ENCODE measurements at places on chromosomes 4 and X.
A peak's percentile ranks its signal among the peaks of the same experiment; 100 is the strongest.

- no peak for DNase-seq
Measured at GRCh38 chrX:16312761-16313623, 145.7 kb downstream of the MAGEB17 start.

DNA sequence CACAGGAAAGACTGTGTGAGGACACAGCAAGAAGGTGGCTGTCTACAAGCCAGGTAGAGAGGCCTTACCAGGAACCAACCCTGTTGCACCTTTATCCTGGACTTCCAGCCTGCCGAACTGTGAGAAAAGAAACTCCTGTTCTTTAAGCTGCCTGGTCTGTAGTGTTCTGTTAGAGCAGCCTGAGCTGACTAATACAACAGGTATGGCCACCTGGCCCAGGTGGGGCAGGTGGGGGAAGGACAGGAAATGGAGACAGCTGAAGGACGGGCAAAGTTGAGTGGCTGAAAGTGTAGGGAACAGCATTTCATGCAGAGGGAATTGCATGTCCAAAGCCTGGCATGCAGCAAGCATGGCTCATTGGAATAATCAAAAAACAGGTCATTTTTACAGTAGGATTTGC lies 35.1 kb downstream of the CYTL1 start:
- DNase-seq = no peak

- no peak for DNase-seq
Measured at GRCh38 chr4:141705048-141705746, 68.8 kb downstream of the IL15 start.

GRCh38 chr4:133483600-133484246 lies 334.6 kb downstream of the PCDH10 start:
- no peak for DNase-seq

- no peak for DNase-seq
Measured at GRCh38 chrX:149433051-149433450, 72.1 kb downstream of the IDS start.

DNA sequence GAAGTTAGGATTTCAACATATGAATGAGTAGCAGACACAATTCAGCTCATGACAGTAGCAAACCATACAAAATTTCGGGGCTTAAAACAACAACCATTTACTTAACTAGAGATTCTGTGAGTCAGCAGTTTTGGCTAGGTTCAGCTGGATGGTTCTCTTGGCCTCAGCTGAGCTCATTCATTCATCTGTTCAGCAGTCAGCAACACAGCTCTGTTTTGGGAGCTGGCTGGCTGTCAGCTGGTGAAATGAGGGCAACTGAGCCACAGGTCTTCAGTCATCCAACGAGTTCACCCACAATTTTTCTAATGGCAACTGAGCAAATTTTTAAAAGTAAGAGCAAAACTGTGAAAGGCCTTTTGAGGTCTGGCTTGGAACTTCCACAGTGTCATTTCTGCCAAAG lies 2005.1 kb upstream of the AGA start:
- DNase-seq = no peak

GRCh38 chrX:119887721-119888425 lies 7.8 kb upstream of the AKAP14 start:
- peak; percentile 50 for DNase-seq

DNA sequence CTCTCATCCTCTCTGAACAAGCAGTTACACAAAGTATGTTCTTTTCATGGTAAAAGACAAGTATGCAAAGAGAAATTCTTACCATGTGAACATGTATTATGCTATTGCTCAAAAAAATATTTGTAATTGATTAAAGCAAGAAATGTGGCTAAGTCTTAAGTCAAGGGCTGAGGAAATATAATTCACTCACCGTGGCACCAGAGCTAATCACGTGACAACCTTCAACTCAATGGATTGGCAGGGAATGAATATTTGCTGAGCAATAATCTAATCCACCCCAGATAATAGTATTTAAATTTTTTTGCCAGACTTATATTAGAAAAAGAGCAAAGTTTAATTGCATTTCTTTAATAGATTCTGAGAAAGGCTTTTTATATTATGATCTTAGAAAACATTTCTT lies 310.2 kb downstream of the HS3ST1 start:
- DNase-seq = no peak

GRCh38 chrX:148372925-148373324 lies 127.5 kb upstream of the AFF2 start:
- no peak for DNase-seq

DNA sequence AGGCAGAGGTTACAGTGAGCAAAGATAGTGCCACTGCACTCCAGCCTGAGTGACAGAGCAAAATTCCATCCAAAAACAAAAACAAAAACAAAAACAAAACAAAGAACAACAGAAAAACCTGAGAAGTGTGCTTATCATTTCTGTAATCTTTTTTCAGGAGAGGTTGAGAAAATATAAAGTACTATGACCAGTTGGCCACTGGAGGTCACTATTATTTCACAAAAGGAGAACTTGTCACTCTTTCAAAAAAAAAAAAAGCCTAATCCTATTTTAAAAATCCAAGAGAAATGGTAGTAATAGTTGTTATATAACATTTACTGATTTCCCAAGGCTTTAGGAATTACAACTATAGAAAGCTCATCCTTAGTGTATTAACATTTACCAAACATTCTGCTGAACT lies 24.9 kb upstream of the RNF150 start:
- DNase-seq = no peak

DNA sequence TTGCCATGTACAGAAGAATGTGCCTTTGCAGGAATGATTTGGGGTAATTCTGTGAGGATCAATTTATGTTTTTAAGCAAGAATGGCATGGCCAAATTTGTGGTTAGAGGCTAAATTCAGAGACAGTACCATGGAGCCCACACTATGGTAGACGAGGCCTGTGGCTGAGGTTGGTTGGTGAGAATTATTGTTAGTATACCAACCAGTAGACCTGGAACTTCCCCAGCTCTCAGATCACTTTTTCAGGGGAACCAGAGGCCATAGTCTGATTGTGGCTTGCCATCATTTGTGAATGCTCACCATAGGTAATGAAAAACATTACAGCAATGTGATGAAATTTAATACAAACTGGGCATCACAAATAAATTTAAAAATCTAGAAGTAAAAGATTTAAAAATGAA lies 56.3 kb downstream of the SHISA3 start:
- DNase-seq = no peak

DNA sequence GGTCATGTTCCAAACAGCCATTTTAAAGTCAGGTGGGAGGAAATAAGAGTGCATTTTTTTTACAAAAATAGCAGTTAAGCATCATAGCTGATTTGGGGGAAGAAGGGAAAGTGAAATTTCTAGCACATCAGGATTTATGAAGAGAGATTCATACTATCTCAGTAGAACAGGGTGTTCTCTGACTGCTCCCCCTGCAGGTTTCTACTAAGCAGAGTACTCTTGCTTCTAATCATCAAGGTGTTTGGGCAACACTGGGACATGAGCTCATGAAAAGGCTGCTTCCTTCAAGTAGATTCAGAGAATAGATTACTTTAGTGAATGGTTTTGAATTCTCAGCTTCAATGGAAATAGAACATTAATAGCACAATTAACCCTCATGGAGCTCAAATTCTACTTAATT lies 591.4 kb upstream of the PCDH10 start:
- DNase-seq = no peak

GRCh38 chrX:49308604-49309269 lies 5.3 kb downstream of the GAGE10 start:
- peak; percentile 48 for DNase-seq
